ENCODE measurements at places on chromosomes 16 and 17. TPM values are rescaled to one million over a fixed set of nuclear protein-coding genes. Genes with fewer than 3 reads are reported as not detected.

GRCh38 chr16:74691093-74691855, 9.4 kb downstream of the MLKL start:
- no peaks in the 10 kb centered on the region for H3K36me3 ChIP-seq
- H3K4me3 ChIP-seq: no peak overlapping the region
- no peak overlapping the region for H3K27ac ChIP-seq
- no peaks in the 10 kb centered on the region for H3K27me3 ChIP-seq

- H3K27me3 ChIP-seq: no peaks in the 10 kb centered on the region
- DNase-seq: no peak
- no peaks in the 10 kb centered on the region for H3K4me1 ChIP-seq
- no peaks in the 10 kb centered on the region for H3K36me3 ChIP-seq
- no peak overlapping the region for H3K4me3 ChIP-seq
These were observed 78.3 kb downstream of the RMI2 start for GRCh38 chr16:11423315-11424117.

- no peak overlapping the region for H3K27ac ChIP-seq
- no peaks in the 10 kb centered on the region for H3K27me3 ChIP-seq
- no peak for DNase-seq
- H3K4me3 ChIP-seq: no peak overlapping the region
- no peaks in the 10 kb centered on the region for H3K36me3 ChIP-seq
These were observed 9.3 kb upstream of the RNF135 start for GRCh38 chr17:30961209-30962188.

DNA sequence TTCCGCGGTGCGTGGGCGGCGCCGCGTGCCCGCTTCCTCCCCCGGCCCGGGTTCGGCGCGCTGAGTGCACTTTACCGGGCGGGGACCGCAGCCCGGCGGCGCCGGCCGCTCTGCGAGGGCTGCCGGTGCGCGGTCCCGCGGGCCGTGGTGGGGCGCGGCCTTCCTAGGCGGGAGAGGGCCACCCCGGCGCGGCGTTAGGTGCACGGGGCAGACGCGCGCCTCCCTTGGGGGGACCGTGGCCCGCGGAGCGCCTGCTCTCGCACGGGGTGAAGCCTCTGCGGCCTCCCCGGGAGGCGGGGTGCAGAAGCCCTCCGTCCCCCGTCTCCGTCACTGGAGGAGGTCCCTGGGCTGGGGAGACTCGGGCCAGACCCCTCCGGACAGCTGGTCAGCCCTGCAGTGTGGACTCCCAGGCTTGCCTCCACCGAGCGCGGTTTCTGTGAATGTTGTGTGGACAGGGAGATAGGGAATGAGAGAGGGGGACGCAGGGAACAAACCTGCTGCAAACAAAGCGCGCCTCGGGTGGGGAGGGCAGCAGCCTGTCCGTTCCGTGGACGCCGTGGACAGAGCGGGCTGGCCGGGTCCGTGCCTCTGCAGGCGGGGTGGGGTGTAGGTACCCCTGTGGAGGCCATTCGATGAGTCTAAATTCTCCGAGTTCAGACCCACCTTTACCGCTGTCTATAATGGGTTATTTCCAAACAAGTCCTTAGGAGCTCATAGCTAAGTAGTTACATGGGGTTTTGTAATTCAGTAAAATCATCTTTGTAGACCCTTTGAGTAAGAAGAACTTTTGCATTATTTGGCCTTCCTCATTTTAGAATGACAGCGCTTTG, 721 bp downstream of the TBCD start:
- no peaks in the 10 kb centered on the region for H3K36me3 ChIP-seq
- peak overlapping the region; percentile 49 for H3K27ac ChIP-seq
- peak; percentile 72 for DNase-seq
- no peaks in the 10 kb centered on the region for H3K4me1 ChIP-seq

- no peak for DNase-seq
- H3K27me3 ChIP-seq: no peaks in the 10 kb centered on the region
- no peak overlapping the region for H3K27ac ChIP-seq
- H3K4me1 ChIP-seq: no peaks in the 10 kb centered on the region
- H3K4me3 ChIP-seq: no peak overlapping the region
These were observed 7.5 kb downstream of the CFAP97D1 start for GRCh38 chr17:43787728-43788127.

GRCh38 chr17:64357191-64357981, 33.3 kb downstream of the PECAM1 start:
- H3K27me3 ChIP-seq: no peaks in the 10 kb centered on the region
- no peak overlapping the region for H3K4me3 ChIP-seq
- no peak overlapping the region for H3K27ac ChIP-seq
- H3K36me3 ChIP-seq: no peaks in the 10 kb centered on the region
- DNase-seq: no peak
- H3K4me1 ChIP-seq: no peaks in the 10 kb centered on the region

DNA sequence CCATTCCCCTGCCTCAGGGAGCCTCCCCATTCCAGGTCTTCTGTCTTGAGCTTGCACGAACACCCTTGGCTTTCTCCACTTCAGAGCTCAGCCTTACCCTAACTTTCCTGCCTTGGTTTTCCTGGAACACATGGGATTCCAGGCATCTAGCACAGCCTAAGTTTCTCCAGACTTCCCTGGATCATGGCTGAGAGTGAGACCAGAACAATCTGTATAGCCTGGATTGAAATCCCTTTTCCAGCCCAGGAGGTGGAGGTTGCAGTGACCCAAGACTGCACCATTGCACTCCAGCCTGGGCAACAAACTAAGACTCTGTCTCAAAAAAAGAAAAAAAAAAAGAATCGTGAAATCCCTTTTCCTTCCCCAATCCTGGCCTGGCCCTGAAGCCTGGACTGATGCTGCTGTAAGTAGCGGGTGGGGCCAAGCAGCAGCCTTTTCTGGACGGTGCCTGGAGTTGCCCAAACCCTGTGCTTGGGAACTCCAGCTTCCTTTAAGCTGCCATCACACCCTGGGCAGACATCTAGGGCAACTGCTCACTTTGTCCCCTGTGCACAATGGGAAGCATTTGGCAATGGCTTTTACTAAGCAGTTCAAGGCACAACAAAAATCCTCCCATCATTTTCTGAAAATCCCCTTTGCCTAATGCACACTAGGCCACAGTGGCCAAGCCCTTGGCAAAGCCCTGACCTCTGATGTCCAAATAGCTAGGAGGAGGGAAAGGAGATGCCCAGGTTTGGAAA, 12.0 kb upstream of the SLC16A5 start:
- H3K4me1 ChIP-seq: peaks cover 17% of the 10 kb centered on the region
- no peak overlapping the region for H3K27ac ChIP-seq
- peak; percentile 25 for DNase-seq
- no peak overlapping the region for H3K4me3 ChIP-seq
- H3K27me3 ChIP-seq: no peaks in the 10 kb centered on the region

DNA sequence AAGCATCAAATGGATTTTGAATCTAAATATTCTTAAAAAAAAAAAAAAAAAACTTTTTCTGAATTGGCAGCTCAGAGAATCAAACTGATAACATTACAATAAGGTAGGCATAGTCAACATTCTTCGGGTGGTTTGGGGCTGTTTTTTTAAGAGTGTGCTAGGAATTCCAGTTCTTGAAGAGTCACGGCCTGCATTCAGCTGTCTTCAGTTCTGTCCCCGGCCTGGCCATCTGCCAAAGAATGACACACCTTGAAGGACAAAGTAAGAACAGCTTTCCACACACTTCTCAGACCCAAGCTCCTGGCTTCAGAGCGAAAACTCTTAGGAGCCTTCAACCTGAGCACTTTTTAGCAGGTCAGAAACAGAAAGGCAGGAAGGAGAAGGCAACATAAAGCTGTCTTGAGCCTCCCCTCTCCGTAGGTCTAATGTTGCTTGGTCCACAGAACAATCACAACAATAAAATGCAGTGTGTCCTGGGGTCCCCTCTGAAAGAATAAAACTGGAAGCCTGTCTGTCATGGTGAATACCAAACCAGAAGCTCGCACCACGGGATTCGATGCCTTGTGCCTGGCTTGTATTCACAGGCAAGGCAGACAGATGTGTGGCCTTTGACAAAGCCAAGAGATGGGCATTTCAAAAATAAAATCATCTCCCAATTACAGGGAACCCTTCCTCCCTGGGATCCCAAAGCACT, 524.4 kb upstream of the ZFHX3 start:
- peak; percentile 29 for DNase-seq
- no peaks in the 10 kb centered on the region for H3K4me1 ChIP-seq
- H3K4me3 ChIP-seq: no peak overlapping the region
- H3K36me3 ChIP-seq: no peaks in the 10 kb centered on the region
- no peak overlapping the region for H3K27ac ChIP-seq

DNA sequence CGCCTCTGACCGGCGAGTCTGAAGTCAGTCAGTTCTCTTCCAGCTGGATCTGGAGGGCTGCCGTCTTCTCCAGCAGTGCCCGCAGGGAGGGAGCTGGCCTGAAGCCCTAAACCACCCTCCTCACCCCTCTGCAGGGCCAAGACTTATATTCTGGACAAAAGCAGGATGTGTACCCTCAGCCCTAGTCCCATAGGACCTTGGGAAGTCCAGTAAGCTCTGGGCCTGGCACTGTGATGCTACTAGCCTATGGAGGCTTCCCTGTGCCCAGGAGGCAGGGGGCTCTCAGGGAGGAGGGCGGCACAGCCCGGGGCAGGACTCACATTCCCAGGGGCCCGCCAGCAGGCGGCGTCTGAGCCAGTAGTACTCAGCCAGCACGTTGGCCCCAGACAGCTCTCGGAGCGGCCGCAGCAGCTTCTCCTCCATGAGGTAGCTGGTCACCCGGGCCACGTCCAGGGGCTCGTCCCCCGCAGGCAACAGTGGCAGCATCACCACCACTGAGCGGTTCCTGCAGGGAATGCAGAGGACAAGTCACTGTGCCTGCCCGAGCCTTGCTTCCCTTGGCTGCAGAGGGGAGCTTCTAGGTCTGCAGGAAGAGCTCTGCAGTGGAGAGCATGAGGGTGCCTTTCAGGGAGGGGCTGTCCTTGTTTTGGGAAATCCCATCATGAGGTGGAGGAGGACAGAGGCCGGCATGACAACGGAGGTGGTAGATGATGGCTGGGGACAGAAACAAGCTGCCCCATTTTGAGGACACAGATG, 41.7 kb downstream of the RMI2 start:
- H3K36me3 ChIP-seq: no peaks in the 10 kb centered on the region
- DNase-seq: no peak
- H3K27me3 ChIP-seq: no peaks in the 10 kb centered on the region
- H3K4me1 ChIP-seq: peaks cover 7% of the 10 kb centered on the region
- H3K27ac ChIP-seq: no peak overlapping the region

DNA sequence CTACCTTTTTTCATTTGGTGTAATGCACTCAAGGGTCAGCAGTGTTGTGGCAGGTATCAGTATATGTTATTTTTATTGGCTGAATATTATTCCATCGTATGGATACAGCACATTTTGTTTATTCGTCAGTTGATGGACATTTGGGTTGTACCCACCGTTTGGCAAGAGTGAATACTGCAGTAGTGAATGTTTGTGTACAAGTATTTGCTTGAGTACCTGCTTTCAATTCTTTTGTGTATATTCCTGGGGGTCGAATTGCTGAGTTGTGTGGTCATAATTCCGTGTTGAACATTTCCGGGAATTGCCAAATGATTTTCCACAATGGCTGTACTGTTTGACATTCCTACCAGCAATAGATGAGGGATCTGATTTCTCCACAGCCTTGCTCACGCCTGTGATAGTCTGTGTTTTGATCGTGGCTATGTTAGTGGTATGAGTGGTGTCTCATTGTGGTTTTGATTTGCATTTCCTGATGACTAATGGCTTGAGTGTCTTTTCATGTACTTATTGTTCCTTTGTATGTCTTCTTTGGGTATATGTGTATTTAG, 108.4 kb downstream of the OR1D5 start:
- H3K27me3 ChIP-seq: no peaks in the 10 kb centered on the region
- H3K36me3 ChIP-seq: no peaks in the 10 kb centered on the region
- no peak overlapping the region for H3K27ac ChIP-seq
- H3K4me1 ChIP-seq: peaks cover 13% of the 10 kb centered on the region

DNA sequence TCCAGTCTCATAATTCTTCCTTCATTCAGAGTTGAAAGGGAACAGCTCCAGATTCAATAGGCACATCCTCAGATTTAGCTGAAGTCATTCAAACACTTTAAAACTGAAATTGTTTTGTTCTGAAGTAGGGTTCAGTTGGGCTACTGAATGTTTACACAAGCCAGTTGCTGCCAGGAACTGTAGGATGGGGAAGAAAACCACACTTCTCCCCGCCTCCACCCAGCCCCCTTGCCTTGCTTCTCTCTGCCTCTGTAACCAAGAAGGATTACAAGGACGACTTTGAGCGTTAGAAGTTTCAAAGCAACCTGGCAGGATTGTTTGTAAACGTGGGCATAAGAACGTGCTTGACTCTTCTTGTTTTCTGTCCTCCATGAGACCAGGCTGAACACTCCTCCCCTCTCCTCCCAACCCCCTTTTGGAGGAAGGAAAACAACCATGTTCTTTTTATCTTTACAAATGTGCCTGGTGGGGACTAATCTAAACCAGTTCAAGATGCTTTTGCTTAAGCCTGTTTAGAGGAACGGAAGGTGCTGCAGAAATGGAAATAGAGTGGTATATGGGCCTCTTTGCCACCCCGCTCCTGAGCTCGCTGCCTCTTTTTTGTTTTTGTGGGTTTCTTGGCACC, 287.9 kb downstream of the FTO start:
- H3K4me3 ChIP-seq: no peak overlapping the region
- no peak for DNase-seq
- H3K27me3 ChIP-seq: no peaks in the 10 kb centered on the region
- no peaks in the 10 kb centered on the region for H3K36me3 ChIP-seq
- peaks cover 11% of the 10 kb centered on the region for H3K4me1 ChIP-seq

DNA sequence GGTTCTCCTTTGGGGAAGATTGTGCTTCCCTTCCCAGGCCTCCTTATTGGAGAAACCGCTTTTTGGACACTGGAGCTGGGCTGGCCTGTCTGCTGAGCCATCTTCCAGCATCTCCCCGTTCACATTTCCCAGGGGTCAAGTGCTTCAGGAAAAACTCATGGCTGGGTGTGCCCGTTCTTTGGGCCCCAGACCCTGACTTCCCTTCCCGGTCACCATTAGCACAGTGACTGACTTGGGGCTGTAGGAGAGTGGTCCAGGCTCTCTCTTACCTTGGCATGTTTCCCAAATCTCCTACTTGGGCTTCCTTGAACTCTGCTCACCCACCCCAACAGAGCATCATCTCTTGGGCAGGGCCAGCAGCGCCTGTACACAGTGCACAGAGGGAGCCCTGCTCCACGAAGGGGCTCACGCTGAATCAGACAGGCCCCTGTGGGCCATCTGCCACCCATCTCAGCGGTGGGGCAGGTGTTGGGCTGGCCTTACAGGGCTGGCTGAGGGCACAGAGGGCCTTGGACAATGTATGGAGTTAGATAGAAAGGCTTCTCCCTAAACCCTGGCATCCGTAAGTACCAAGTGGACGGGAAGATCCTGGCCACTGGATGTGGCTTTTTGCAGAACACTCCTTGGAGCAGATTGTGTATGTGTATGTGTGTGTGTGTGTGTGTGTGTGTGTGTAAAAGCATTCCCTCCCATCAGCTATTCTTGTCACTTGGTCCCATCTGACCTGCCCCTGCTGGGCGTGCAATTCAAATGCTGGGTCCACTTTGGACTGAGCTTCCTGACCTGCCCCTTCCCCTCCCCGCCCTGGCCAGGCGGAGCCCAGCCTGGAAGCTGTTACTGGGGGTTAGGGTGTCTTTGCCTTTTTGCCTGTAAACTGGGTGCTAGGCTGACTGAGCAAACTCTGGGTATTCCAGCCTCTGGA, 24.9 kb upstream of the CDC42EP4 start:
- no peak for DNase-seq
- no peak overlapping the region for H3K27ac ChIP-seq
- no peak overlapping the region for H3K4me3 ChIP-seq
- no peaks in the 10 kb centered on the region for H3K36me3 ChIP-seq

GRCh38 chr16:57628783-57629293, 408 bp downstream of the ADGRG1 start:
- H3K27ac ChIP-seq: peak overlapping the region; percentile 23
- H3K36me3 ChIP-seq: no peaks in the 10 kb centered on the region
- no peak for DNase-seq
- no peaks in the 10 kb centered on the region for H3K27me3 ChIP-seq
- H3K4me1 ChIP-seq: peaks cover 25% of the 10 kb centered on the region
- H3K4me3 ChIP-seq: no peak overlapping the region

The TBX2 gene
- 2.9 TPM for total RNA-seq

The NOG gene
- total RNA-seq: not detected

The STARD3 gene
- total RNA-seq: 24.7 TPM

The ABI3 gene
- 2.0 TPM for total RNA-seq

The HSF5 gene
- total RNA-seq: not detected

Data from pancreas (tissue), 10 donors.